CD4-positive, alpha-beta T cell (primary cell): ENCODE measurements at places on chromosomes 5 and 9. TPM values are rescaled to one million over a fixed set of nuclear protein-coding genes. Genes with fewer than 3 reads are reported as not detected.

DNA sequence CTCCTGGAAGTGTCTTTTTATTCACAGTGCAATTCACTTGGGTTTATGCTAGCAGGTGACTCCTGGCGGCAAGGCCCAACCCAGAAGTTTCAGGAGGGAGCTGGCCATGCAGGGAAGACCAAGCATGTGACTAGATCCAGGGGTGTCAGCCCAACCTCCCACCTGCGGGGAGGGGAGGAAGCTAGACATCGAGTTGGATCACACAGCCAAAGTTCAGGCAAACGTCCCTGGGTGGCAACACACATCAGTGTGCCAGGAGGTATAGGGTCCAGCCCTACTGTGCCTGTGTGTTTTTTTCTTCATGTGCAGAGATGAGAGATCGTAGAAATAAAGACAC lies 25.3 kb downstream of the PNPLA7 start:
- no peak for DNase-seq

DNA sequence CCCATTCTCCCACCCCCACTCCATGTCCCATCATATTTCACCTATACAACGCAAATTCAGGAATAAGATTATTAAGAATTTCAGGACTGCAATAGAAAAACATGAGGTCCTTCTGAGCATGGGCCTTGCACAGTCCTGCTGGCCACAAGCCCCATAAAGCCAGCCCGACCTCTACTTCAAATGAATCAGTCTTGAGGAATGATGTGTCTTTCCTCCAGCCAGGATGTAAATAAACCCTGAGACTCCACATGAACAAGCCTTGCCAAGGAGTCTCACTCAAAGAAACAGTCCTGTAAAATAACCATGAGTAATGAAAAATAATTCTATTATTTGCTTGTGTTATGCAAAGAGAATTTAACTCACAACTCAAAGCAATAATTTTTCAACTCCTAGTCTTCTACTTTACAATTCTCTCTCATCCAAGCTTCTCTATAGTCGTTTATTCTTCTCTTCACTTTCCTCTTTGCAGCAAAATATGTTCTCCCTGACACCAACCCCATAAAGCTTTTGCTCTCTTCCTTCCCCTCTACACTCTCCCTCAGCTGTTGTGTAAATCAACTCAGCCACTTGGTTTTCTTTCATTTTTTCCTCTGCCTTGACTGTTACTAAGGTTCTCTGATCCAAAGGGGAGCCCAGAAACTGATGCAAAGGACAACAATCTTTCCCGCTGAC lies 140.1 kb upstream of the MOCS2 start:
- no peak for DNase-seq

GRCh38 chr5:15502208-15502607 lies 2.2 kb downstream of the FBXL7 start:
- no peak for DNase-seq

- no peak for DNase-seq
Observed at GRCh38 chr5:174553556-174553955, 170.8 kb upstream of the MSX2 start.

DNA sequence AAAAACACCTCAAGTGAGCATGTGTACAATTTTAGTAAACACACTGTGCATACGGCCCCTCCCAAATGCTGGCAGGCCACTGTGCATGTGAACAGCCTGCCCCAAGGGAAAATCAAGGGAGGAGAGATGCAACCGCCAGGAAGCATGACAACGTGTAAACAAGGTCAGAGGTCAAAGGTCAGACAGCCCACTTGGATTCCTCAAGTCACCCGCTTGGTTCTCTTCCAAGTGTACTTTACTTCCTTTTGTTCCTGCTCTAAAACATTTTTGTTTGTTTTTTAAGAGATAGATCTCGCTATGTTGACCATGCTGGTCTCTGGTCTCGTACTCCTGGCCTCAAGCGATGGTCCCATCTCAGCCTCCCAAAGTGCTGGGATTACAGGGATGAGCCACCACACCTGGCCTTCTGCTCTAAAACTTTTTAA lies 126.7 kb upstream of the SHB start:
- no peak for DNase-seq

DNA sequence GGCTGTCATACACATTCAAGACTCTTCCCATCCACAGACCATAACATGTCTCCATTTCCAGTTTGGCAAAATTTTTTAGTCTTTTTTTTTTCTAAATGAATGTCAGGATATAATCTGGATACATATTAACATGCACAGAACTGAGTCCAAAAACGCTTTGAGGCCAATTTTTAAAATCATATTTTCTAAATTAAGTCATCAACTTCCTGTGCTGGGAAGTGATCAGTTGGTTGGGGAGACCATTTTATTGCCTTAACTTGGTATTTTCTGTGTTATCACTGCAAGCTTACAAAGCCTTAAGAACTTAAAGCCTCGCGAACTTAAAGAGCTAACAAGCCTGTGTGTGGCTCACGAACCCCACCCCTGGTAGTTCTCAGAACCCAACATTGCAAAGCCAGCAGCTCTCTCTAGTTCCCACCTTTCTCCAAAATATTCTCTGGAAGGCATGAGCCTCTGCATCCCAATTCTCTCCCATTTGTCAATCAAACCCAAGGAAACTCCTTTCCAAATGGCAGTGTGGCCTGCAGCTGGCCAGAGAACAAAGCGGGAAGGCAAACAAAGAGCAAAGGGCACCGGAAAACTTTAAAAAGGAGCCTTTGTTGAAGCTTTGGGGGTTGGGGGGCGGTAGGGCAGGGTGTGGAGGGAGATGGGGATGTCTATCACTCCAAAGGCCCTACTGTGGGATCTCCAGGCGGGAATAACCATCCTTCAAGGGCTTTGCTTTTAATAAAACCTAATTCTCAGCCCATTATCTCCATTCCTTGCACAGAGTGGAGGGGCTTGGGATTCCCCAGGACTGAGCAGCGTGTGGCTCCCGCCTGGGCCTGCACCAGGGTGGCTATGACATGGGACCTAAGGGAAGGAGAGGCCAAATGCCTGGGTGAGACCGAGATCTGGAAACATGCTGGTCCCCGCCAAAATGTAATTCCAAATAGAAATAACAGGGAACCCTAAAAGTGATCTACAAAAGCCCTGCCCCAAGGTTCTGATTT lies 65.0 kb downstream of the ROR2 start:
- no peak for DNase-seq

- no peak for DNase-seq
Observed at GRCh38 chr5:89546657-89547056, 663.7 kb upstream of the MEF2C start.

DNA sequence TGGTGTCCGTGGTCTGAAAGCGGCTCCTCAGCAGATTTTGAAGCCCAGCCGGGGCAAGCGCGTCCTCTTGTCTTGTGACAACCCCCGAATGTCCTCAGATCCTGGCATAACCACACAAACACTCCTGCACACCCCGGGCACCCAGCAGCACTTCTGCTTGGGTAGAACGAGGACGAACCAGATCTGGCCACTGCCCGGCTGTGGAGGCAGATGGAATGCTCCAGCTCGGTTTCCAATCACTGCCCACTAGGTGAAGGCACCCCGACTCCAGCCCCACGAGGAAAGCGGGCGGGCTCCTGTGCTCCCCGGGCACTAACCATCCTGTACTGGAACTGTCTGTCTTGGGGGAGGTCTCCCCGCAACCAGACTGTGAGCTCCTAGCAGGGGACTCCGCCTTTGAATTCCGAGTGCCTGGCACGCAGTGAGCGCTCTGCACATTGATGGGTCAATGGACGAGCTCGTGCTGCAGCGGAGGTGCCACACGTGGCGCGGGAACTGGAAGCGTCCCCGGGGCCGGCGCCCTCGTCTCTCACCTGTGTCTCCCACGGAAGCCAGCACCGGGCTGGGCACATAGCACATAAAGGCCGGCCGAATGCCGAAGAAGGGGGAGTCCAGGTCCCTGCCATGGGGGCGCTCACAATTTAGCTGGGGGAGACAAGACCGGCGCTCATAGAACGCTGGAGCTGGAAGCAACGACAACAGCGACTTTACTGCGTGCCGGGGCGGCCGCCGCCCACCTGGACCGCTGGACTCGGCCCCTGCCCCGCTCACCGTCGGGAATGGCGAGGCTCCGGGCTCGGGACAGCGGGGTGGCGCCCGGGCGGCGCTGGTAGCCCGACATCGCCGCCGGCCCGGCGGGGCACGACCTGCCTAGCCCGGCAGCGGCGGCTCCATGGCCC lies 608 bp downstream of the ENTR1 start:
- peak; percentile 16 for DNase-seq

DNA sequence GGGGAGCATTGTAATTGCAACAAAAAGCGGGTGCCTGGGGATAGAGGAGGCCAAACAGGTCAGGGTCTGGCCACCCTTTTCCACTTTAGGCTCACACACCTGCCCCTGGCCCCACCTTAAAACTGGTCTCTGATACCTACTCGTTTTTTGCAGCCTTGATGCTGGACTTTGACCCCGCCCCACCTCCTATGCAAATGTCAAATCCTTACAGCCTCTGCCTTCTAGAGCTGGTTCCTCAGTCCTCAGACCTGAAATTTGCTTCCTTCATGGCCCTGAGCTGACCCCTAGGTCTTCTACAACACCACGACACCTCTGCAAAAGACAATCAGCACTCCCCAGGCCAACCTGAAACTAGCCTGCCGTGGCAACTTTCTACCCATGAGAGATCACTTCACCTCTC lies 37.7 kb downstream of the SMIM23 start:
- no peak for DNase-seq

- DNase-seq = peak; percentile 55
Observed at GRCh38 chr5:103232393-103232999, 26.1 kb upstream of the MACIR start.

DNA sequence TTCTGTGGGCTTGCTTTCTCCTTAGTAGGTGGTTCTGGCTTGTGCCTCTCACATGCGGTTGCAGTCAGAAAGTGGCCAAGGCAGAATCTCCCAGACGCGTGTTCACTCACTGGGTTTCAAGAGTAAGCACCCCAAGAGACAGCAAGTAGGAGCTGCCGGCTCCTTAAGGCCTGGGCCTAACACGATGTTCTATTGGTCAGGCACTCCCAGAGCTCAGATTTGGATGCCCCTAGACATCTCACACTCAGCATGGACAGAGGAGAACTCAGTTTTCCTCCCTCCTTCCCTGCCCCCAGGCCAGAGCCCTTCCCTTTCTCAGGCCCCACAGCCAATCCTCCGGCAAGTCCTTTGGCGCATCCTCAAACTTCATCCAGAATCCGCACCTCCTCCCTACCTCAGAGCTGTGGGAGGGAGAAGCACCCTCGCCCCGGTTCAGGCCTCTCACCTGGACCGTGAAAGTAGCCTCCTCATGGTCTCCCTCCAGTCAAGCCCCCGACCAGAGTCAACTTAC lies 6.5 kb upstream of the CARD19 start:
- no peak for DNase-seq

The SLC6A7 gene
- not detected for total RNA-seq

The FCN1 gene
- 10.5 TPM for total RNA-seq

The EDIL3 gene
- not detected for total RNA-seq

The ST8SIA4 gene
- 17.8 TPM for total RNA-seq

The SV2C gene
- 0.08 TPM for total RNA-seq

The ANKRD55 gene
- 10.2 TPM for total RNA-seq

The TOPORS gene
- total RNA-seq = 41.8 TPM
